ENCODE measurements at places on chromosomes 11 and 22. TPM values are rescaled to one million over a fixed set of nuclear protein-coding genes. Genes with fewer than 3 reads are reported as not detected.

DNA sequence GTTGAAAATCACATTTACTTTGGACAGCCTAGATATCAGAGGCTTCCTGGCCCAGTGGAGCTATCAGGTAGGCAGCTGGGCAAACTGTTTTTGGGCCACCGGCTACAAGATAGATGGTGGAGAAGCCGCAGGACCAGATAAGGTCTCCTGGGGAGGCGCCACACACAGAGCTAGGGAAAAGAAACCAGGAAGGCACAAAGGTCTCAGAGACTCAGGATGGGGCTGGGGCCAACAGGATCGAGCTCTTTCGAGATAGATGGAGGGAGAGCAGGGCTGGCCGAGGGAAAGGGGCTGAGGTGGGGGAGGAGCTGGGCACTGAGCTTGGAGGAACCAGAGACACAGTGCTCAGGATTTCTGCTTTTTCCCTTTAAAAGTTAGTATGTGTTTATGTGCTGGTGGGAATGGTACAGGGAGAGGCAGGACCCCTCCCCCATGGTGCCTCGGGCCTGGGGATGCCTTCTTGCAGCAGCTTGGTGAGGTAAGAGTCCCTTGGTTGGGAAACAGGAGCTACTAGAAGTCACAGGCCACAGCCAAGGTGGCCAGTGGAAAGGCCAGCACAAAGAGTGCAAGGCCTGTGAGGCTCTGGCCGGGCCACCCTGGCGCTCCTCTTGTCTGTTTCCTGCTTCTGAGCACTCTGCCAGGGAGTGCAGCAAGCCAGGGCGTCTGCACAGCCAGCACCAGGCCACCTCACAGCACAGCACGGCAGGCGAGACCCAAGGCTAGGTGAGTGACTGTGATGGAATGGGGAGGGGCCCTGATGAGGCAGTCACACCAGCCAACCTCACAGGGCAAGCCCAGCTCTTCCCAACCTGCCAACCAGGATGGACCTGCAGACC lies 11.5 kb upstream of the NAP1L4 start:
- DNase-seq: no peak

DNA sequence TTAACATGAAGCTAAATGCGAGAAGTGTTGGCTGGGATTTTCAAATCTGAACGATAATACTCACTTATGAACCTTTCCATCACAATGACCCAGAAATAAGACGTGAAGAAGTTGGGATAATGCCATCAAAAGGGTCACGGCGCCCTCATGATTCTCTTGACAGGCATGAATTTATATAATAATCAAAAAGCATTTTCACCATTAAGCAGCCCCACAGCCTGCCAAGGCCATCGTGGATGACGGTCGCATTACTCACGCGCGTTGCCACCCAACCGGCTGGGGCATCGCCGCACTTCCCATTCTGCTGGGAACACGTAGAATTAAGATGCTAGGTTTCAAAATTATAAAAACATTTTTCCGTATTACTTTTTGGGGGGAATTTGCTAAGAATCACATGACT lies 18.9 kb upstream of the GAL start:
- no peak for DNase-seq

- DNase-seq: no peak
Observed at GRCh38 chr22:44120314-44120704, 60.4 kb upstream of the PARVG start.

DNA sequence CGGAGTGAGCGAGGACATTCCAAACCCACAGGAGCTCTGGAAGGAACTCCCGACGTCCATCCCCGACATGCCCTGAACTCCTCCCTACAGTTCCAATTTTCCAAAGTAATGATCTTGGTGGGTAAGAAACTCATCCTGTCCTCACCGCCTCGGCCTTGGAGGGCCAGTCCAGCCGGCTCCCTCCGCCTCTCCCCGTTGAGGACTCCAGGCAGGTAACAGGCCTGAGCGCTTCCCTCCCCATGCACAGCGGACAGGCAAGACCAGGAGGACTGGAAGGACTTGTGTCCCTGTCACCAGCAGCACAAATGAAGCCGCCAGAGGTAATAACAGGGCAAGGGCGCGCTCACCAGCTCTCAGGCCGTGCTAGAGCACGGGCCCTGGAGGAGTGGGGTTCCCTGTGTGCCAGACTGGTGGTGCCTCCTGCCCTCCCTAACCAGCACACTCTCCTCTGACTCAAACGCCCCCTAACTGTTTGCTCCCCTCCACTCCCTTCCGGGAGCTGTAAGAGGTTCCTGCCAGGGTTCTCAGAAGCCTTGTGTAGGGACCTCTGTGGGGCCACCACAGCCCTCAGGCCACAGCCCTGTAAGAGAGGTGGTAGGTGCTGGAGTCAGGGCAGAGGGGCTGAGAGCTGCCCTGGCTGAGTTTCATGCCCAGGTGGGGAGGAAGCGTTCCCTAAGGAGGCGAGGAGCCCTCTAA lies 17.1 kb downstream of the OVOL1 start:
- no peak for DNase-seq

GRCh38 chr22:31148953-31149627 lies 8.8 kb upstream of the PLA2G3 start:
- peak; percentile 91 for DNase-seq

DNA sequence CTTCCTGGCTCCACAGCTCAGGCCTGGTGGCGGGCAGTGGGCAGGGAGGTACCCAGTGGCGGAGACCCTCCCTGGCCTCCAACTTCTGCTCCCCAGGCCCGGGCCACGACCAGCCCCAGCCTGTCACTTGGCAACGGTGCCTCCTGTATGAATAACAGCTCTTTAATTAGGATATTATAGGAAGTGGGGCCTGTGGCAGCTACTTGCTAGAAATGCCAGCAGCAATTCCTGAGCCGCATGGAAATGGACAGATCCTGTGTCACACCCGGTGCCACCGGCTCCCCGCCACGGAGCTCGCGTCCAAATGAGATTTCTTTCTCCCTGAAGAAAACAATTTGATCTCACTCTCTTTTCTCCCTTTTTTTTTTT lies 104.5 kb downstream of the CHST1 start:
- DNase-seq: no peak

- no peak for DNase-seq
Observed at GRCh38 chr11:17686231-17686980, 33.0 kb upstream of the MYOD1 start.

- no peak for DNase-seq
Observed at GRCh38 chr11:18265949-18266348, at the start of gene SAA1. Gene SAA1 (plus strand): TSS chr11:18266264. CDS start chr11:18266888, 624 bp downstream.

DNA sequence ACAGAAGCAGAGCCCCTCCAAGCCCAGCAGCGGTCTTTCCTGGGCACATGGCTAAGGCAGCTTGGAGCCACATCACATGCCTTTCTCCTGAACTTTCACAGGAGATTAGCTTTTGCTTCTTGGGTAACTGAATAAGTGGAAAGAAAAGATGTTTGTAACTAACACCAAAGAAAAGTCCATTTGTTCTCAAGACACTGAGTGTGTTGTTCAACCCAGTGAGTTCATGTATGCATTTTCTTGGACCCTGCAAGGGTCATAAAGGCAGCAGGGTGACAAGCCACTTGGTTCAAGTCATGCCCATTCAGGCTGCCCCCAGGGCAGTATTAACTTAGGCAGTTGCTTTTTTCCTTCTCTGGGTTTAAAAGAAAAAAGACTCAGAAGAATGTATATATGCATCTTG lies 203.4 kb downstream of the FAM76B start:
- no peak for DNase-seq

DNA sequence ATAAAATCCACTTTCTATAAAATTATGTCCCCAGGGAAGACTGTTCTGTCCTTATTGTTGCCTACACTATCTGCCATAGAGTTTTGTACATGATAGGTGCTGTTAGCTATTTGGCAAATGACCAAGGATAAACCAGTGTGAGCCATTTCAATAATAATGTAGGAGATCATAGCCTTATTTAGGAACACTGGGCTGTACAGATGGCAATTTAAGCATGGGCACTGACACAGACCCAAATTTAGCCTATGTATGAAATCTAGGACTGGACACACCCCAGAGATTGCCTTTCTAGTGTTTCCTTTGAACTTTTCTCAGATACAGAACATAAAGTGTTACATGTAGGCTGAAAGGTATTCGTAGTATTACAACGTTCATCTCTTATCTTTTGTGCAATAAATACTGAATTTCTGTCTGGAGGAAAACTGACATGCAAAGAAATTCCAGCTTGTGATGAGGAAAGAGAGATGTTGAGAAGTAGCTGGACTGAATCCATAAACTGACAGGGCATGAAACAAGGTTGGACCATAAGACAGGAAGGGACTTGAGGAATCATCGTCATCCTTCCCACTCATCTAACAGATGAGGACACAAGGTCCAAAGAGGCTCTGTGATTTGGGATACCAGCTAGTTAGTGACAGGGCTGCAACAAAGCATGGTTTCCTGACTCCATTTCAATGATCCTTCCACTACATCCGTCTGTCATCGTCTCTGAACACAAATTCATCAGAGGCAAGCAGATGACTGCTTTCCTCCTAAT lies 60.3 kb downstream of the TMPRSS5 start:
- no peak for DNase-seq

GRCh38 chr11:112972399-112973145 lies 11.4 kb downstream of the NCAM1 start:
- no peak for DNase-seq

- no peak for DNase-seq
Observed at GRCh38 chr22:47301820-47302475, 539.5 kb downstream of the TBC1D22A start.

DNA sequence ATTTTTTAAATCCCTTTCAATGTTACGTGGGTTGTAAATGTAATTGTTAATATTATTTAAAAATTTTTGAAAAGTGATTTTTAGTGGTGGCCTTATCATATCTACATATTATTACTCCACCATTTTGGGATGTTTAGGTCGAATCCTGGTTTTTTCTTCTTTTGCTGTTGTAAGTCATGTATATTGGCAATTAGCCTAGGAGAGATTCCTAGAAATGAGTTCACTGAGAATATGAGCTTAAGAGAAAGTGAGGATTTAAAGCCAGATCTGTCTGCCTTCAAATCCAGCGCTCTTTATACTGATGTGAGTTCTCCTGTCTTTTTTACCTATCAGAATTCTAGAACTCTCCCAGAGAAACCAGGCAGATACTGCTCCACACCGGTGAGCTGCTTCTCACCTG lies 56.1 kb downstream of the PTPRJ start:
- DNase-seq: no peak

DNA sequence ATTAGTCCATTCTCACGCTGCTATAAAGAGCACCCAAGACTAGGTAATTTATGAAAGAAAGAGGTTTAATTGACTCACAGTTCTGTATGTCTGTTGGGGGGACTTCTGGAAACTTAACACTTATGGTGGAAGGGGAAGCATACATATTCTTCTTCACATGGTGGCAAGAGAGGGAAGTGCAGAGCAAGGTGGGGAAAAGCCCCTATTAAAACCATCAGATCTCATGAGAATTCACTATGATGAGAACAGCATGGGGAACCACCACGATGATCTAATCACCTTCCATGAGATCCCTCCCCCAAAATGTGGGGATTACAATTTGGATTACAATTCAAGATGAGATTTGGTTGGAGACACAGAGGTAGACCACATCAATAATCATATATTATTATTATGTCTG lies 25.7 kb downstream of the CEP57 start:
- no peak for DNase-seq

DNA sequence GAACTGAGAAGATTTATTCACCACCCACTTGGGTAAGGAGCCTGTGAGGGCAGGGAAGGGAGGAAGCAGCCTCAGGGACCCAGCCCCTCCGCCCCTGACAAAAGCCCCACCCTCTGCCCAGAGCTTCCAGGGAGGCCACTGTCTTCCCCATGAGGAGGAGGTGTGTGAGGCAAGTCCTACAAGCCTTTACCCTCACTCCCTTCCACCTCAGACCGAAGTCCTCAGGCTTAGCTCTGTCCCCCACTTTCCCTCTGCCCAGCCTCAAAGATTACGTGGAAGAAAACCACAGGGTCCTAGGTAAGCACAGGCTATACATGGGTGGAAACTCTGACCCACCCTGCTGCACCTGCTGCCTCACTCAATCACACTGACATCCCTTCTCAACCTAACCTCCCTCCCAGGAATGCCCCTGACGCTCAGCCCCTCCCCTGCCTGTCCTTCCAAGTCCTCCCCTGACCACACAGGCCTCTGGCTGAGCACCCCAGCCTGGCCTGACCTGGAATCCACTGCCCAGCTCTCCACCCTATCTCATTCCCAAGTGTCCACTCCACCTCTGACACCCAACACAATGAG lies 3.6 kb upstream of the ARAP1 start:
- no peak for DNase-seq

GRCh38 chr22:43333156-43333555 lies 10.0 kb downstream of the SCUBE1 start:
- DNase-seq: no peak

GRCh38 chr11:57133366-57134038 lies 48.3 kb upstream of the LRRC55 start:
- DNase-seq: no peak

- no peak for DNase-seq
Observed at GRCh38 chr11:26719998-26720397, 1.9 kb downstream of the SLC5A12 start.

DNA sequence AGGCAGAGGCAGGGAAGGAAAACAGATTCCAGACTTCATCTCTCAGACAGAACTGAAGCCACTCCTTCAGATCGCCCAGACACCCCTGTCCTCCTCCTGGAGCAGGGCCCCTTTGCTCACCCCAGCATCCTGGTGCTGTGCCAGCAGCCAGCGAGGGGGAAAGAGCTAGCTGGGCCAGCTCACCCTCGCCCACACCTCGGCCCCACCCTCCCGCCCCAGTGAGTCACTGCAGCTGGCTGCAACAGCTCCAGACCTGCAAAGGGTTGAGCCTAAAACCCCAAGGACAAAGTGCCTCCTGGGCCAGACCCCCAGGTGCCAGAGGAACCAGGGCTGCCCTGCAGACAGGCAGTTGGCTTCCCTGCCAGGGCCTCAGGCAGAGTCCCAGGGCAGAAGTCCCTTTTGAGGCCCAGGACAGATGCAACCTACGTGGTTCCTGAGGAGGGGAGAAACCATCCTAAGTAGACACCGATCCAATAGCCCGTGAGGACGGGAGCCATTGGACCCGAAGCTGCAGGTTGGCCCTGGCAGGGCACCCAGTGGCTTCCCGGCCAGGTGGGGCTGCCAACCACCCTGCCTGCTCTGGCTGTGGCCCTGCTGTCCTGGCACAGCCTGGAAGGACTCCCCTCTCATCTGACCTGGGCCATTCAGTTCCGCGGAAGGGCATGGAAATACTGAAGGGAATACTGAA lies 7.2 kb downstream of the AHNAK start:
- peak; percentile 67 for DNase-seq

- no peak for DNase-seq
Observed at GRCh38 chr11:17739945-17740338, 5.4 kb downstream of the KCNC1 start.

DNA sequence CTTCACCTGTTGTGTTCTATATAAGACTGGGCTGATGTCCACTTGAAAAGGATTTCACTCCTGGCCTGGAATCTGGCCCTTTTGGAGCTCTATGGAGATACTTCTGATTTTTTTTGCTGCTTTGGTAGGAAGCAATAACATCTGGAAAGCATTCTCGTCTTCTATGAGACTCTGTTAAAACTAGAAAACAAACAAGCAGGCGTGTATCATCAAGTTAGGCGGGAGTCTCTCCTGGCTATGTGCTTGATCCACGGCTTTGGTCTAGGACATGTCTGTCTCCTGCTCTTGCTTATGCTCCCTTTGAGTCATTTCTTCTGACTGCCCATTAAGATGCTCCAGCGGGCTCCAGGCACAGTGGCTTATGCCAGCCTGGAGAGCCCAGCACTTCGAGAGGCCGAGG lies 121.4 kb upstream of the TTC12 start:
- DNase-seq: no peak

ANO5 gene
- total RNA-seq: under 0.01 TPM

VWCE gene
- 8.8 TPM for total RNA-seq

DDX25 gene
- total RNA-seq: not detected

SCT gene
- not detected for total RNA-seq

NXPE2 gene
- not detected for total RNA-seq

OR8G1 gene
- not detected for total RNA-seq

GUCY1A2 gene
- total RNA-seq: under 0.01 TPM

SERPING1 gene
- total RNA-seq: 0.19 TPM

DSCAML1 gene
- total RNA-seq: under 0.01 TPM

FLRT1 gene
- not detected for total RNA-seq

SLC43A3 gene
- 101 TPM for total RNA-seq
